ENCODE measurements at places on chromosomes 11 and 22. TPM values are rescaled to one million over a fixed set of nuclear protein-coding genes. Genes with fewer than 3 reads are reported as not detected.

Gene OR52H1
- not detected for total RNA-seq

Gene OR51F2
- not detected for total RNA-seq

Gene GRIA4
- total RNA-seq: not detected

DNA sequence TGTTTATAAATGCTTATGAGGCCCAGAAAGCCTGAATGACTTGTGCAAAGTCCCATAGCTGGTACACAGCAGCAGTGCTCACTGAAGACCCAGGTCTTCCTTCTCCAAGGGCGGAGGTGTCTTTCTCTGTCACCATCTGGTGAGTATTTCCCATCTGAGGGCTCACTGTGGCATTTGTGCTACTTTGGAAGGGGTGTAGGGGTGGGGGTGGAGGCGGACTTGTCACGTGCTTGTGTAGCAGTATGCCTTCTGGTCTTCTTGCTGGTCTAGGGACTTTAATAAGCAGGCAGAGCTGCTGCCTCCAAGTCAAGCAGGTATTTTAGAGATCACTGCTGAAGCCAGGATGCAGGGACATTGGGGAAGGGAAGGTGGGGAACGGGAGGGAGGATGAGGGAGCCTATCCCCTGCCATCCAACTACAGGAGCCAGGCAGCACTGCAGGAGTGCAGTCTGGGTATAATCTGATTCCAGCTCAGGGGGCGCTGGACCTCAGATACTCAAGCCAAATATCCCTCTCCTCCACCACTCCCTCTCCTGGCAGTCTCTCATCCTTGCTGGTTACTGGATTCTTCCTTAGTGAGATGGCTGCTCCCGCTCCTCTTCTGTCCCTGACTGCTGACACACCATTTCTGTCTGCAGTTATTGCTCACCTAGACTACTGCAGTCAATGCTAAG is 3.4 kb downstream of the ABCC8 start:
- DNase-seq: peak; percentile 90

DNA sequence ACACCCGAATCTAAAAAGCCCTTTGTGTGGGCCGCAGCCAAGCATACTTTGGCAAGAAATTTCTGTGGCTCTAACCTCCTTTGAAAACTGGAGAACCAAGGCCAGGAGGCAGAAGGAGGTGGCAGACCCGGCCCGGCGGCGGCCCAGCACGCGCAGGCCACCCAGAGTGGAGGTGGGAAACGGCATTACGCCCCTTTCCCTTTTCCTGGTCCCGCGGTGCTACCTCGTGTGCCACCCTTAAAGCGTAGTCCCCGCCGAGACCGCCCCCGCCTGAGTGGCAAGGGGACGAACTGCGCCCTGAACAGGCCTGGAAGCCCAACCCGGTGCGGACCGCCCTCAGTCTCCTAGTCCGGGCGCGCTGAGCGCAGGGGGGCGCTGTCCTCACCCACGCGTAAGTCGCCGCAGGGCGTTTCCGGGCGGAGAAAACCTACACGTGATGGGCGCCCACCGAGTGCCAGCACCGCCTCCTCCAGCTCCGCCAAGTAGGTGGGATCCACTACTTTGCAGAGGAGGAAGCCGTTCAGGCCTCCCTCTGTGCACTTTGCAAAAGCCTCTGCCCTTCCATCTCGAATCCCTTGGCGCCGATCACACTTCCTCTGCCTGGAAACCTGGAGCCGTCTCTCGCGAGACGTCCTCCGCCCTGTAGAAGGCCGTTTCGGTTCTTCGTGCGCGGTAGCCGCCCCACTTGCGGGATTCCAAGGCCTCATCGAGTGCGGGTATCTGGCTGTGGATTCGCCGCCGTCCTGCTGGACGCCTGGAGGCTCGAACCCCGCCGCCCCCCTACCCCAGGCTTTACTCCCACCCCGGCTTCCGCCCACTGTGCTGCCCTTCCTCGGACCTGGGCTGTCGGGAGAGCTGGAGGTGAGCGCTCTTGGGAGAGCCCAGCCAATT is at the start of gene ACCS:
TSS of gene ACCS (plus strand) at position 430 of the 891 bp plus-strand sequence. CDS start 1,358 bp downstream, outside the sequence.
- peak; percentile 85 for DNase-seq

DNA sequence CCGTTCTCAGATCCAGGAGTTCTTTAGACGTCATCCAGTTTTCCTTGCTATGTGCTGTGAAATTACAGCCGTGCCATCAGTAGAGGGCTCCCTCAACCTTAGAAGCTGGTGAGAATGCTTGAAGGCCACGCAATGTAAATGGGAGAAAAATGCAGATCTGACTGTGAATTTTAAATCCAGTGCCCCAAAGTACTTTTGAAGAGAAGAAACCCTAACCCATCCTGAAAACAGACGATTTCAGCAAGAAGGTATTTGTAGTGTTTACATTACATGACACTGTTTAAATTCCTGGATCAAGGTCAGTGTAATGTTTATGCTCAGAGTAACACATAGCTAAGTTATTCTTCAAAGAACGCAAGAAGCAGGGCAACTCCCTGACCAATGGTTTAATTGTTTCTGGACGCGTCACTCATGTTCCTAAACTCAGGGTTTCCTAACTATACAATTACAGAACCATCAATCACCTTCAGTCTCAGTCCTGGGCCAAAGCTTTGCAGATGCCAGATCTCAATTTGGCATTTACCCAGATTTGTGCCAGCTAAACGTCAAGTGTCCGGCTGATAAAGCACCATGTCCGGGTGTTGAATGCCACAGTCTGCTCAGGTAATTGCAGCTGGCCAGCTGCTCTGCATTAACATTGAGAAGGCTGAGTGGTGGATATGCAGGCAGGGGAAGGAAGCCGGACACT is 38.2 kb downstream of the ADAMTS8 start:
- peak; percentile 49 for DNase-seq

DNA sequence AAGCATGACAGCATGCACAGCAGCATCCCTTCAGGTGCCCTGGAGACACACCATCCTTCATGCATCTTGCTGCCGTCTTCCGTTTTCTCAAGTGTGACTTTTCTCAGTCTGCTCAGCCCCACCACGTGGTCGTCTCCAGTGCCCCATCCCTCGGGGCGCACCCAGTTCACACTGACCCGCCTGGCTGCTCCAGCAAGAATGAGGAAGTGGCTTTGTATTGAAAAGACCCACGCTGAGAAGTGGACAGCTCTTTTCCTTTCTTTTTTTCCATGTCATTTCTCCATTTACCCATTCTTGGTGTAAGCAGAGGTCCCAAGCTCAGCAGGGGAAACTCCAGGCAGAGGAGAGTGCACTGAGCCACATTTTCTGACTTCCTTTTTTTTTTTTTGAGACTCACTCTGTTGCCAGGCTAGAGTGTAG is 14.5 kb downstream of the SERPINH1 start:
- no peak for DNase-seq

DNA sequence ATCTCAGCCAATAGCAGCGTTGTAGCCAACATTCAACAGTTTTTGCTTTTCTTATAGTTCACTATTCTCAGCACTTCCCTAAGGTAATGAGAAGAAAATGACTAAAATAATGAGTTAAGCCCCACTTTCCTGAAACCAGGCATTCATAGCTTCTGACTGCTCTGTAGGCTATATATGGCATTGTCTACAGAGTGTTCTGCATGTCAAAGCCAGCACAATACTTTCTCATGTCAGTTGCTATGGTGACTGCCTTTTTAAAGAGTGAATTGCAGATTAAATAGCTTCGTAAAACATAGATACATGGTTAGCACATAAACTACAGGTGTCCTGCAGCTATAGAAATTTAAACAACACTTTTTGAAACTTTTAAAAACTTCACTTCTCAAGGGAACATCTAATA is 1256.1 kb upstream of the CNTN5 start:
- DNase-seq: no peak

GRCh38 chr11:8063324-8063723 is 17.7 kb upstream of the TUB start:
- DNase-seq: no peak
